Activated naive CD8-positive, alpha-beta T cell treated with anti-CD3 and anti-CD28 coated beads for 36 hours (primary cell): ENCODE measurements at places on chromosomes 5 and 9. TPM values are rescaled to one million over a fixed set of nuclear protein-coding genes. Genes with fewer than 3 reads are reported as not detected.

- H3K4me3 ChIP-seq, result no peak overlapping the region
- H3K36me3 ChIP-seq, result no peaks in the 10 kb centered on the region
- no peak for DNase-seq
- H3K27me3 ChIP-seq, result peaks cover 32% of the 10 kb centered on the region
- H3K4me1 ChIP-seq, result no peaks in the 10 kb centered on the region
Measured at GRCh38 chr5:175275748-175276147, 168.2 kb downstream of the DRD1 start.

- no peaks in the 10 kb centered on the region for H3K4me1 ChIP-seq
- no peak overlapping the region for H3K27ac ChIP-seq
- peaks cover 15% of the 10 kb centered on the region for H3K27me3 ChIP-seq
- DNase-seq, result no peak
- H3K4me3 ChIP-seq, result no peak overlapping the region
Measured at GRCh38 chr5:88085462-88085861, 183.2 kb downstream of the TMEM161B start.

DNA sequence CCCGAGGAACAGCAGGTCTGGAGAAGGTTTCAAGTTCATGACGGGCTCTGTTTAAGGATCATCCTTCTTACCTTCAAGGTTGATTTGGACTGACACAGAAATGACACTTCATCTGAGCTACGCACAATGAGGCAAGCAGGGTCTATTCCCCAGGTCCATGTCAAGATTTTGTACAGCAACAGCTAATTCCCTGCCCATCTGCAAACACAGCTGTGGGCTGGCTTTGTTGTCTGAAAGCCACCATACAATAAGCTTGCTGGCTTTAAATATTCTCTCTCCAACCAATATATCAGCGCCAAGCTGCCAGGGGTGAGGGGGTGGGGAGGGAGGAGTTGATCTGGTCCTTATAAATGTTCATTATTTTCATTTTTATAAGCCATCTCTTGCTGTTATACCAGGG, 92.0 kb downstream of the OTULIN start:
- H3K27me3 ChIP-seq, result no peaks in the 10 kb centered on the region
- no peak overlapping the region for H3K27ac ChIP-seq
- DNase-seq, result no peak
- H3K4me3 ChIP-seq, result no peak overlapping the region

DNA sequence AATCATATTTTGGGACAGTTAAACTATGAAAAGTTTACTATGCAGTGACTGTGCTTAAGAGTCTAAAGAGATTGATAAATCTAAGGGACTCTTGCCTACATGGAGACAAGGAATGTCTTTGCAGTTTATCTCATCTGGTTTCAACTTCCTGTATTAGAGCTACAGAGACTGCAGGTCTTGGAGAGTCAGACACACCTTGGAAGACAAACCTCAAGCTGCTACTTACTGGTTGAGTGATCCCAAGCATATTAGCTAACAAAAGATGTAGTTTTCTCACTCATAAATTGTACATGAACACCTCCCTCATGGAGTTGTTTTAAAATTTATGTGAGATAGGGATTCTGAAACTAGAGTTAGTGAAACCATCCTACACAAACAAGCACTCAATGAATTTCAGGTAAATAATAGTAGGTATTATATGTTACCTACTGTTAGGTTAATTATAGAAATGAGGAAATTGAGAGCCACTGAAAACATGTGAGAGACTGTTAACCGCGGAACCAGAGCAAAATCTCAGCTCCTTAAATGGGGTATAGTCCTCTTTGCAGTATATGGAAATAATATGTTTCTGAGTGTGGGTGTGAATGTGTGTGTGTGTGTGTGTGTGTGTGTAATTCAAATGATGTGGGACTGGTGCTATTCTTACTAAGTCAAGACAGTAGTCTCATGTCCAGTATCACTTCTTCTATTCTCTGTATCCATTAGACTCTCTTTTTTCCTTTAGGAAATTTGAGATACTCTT, 752.1 kb downstream of the DTWD2 start:
- H3K4me3 ChIP-seq, result no peak overlapping the region
- no peaks in the 10 kb centered on the region for H3K27me3 ChIP-seq
- H3K36me3 ChIP-seq, result no peaks in the 10 kb centered on the region
- no peak overlapping the region for H3K27ac ChIP-seq

DNA sequence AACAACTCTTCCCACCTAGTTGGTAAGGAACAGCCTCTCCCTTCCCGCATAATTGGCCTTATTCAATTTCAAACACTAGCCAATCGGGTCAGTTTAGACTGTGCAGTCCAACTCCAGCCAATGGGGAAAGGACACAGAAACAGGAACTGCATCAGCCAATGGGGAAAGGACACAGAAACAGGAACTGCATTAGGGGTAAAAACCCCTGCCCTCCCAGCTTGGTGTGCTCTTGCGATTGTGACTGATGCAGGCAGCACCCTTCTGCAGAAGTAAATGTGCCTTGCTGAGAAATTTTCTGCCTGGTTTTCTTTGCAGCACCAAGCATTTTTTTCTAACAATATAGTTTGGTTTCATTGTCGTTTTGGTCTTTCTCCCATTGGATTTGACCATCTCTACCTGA, 8.5 kb upstream of the GLT6D1 start:
- H3K27ac ChIP-seq, result no peak overlapping the region
- H3K4me1 ChIP-seq, result no peaks in the 10 kb centered on the region
- peaks cover 6% of the 10 kb centered on the region for H3K27me3 ChIP-seq

HACD4 gene
- 5.2 TPM for total RNA-seq
